ENCODE measurements at places on chromosomes 1 and 21.

DNA sequence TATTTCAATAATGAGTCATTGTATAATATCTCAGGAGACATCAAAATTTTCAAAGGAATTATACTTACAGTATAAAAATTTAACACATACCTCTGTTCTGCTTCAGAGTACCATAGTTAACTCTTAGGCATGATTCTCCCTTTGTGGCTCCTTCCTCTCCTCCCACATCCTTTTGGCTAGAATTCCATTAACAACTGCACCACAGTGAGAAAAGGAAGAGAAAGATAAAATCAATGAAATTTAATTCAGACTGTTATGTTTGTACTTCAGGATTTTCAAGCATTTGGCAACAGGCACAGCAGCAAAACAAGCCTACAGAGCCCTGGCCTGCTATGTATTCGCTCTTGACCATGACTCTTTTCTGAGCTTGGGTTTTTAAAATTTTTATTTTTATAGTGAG lies 57.2 kb upstream of the SGIP1 start:
- DNase-seq: no peak

GRCh38 chr1:162873671-162874666 lies 13.0 kb upstream of the CCDC190 start:
- DNase-seq: no peak

GRCh38 chr1:103911450-103911849 lies 161.8 kb downstream of the AMY1C start:
- DNase-seq: no peak

GRCh38 chr1:209238356-209238755 lies 345.2 kb upstream of the CAMK1G start:
- no peak for DNase-seq

GRCh38 chr1:186894415-186894814 lies 65.7 kb downstream of the PLA2G4A start:
- DNase-seq: no peak

DNA sequence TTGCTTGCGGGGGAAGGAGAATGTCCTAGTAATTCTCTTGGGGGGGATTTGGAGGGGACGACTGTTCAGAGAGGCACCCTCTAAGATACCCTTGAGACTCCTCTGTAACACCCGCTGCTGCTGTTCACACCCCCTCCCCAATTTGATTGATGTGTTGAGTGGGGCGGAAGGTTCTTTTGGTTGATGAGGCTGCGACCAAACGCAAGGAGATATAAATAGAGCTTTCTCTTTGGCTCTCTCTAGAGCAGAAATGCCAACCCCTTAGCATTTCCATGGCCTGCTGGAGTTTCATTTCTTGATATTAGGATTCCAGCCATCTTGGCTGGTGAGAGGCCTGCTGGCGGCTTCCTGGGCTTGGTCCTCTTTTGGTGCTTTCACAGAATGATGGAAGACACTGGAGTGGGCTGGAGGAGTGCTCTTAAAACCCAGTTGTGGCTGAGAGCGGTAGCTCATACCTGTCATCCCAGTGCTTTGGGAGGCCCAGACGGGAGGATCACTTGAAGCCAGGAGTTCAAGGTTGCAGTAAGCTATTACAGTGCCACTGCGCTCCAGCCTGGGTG lies 2.0 kb downstream of the PIK3CD start:
- DNase-seq: no peak

- no peak for DNase-seq
These were observed 219.0 kb downstream of the RWDD3 start for GRCh38 chr1:95453053-95453452.

- no peak for DNase-seq
These were observed 4.7 kb downstream of the AMY2B start for GRCh38 chr1:103576065-103576464.

DNA sequence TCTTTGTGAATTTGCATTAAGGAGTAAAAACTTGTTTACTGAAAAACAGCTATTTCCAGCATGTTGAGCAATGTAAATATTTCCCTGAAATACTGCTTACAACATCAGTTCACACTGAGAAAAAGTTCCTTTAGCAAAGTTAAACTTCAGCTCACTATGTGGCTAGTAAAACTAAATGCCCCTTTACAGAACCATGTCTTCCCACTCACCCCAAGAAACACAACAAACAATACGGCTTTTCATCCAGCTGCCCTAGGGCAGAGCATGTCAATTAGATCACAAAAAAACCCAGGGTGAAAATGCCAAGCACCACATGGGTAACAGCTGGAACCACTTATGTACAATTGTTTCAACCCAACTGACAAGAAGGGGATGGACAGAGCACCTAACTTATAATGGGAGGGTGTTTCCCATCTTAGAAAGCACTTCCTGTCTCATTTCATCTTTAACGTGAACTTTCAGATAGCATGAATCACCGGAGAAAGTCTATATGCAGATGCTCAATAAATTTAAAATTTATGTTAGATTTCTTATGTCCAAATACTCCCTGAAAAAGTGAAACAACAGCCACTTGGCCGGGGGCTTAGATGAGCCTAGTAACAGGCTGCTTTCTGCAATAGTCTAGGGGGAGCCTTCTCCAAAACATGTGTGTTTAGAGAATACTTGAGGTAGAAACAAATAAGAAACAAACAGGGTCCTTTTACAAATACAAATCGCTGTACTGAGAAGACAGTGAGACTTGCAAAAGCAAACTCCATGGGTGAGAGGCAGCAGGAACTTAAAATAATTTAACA lies 6.6 kb downstream of the NID1 start:
- no peak for DNase-seq
